ENCODE measurements at places on chromosomes 3 and 15.

- no peak for DNase-seq
These were observed 20.4 kb upstream of the EHD4 start for GRCh38 chr15:41992803-41993190.

DNA sequence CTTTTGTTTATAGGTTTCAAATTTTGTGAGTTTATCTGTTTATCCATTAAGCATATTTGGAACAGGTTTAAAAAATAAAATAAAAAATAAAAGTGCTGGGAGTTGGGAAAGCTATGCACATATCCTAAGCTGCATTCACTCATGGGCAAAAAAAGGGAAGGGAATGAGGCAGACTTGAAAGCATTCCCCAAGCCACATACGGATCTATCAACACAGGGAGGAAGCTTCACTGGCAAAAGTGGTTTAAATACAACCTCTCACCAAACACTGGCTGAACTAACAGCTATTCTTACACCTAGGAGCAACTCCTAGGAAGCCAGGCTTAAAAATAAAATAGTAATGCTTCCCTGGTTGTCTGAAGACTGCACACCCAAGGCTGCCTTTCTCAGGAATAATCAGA is 101.2 kb downstream of the PCCB start:
- DNase-seq, result no peak

DNA sequence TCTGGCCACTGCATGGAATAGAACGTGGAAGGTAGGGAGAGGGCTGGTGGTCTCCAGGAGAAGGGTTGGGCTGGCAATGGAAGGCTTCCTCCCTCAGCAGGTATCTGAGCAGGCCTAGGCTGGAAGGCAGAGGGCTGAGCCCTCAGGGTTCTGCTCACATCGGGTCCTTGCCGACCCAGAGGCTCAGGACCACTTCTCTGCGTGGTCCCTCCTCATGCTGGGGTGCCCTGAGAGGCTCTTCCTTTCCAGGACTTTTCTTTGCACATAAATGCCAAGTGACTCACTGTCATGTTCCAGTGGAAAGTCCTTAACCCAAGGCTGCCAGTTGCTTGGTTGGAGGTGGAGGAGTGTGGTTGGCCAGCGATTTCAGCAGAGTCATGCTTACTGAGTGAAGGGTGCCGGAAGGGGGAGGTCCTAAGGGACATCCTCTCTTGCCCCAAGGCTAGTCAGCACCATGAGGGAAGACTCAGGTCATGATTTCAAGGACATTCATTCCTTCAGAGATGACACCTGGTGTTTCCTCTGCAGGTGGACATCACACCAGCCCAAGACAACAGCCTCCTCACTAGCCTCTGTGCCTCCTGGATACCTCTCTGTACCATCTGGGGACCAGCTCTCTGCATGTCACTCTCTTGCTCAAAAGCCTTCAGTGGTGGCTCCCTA is 8.2 kb downstream of the SLC6A6 start:
- no peak for DNase-seq

- DNase-seq, result no peak
These were observed 57.1 kb downstream of the CLDN1 start for GRCh38 chr3:190265126-190265525.

GRCh38 chr3:158110658-158111018 is 749 bp downstream of the RSRC1 start:
- no peak for DNase-seq

DNA sequence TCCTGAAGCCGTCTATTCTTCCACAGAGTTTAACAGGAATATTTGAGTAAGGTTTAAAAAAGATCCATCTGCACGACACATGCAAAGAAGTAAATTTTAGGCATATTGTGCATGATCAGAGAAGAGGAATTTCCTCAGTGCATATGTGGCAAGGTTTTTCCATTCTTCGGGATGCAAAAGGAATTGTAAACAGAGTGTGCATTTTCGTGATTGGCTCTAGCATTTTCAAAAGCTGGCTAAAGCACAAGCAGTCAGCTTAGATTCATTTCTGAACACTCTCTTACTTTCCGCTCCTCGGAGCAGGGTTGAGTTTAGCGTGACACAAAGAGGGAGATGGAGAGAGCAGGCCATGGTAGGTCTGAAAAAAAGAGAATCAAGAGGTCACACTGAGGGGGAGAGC is 128.2 kb downstream of the ADAMTS9 start:
- no peak for DNase-seq

DNA sequence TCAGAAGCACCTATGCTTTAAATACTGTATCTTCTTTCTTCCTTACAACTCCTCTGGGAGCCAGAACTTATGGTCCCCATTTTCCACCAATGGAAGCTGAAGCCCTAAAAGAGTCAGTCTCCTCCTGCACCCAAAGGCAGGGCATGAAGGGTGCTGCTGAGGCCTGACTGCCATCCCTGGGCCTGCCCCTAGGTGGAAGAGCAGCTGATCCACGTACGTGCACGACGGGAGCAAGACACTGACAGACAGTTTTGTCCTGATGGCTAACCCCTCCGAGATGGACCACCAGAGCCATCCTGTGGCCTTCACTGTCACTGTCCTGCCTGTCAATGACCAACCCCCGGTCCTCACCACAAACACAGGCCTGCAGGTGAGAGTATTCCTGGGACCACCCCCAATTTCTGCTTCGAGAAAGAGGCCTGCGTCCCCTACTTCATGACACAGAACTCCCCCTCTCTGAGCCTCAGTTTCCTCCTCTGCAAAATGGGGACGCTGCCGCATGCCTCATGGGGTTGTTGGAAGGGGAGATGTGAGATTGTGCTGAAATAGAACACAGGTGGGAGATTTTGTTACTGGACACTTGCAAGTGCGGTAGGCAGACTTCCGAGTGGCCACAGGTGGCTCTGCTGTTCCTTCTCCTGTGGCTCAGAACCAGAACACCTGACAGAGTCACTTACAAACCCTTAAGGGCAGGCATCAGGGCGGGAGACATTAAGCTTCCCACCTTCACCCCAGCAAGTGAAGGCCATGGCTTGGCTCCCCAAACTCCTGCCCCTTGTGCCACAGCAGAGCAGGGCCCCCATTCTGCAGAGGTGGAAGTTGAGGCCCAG is 175.4 kb downstream of the TBC1D2B start:
- no peak for DNase-seq

GRCh38 chr3:130892759-130893375 is 1.0 kb upstream of the ATP2C1 start:
- DNase-seq, result peak; percentile 83

GRCh38 chr3:153897025-153897723 is 224.0 kb upstream of the ARHGEF26 start:
- DNase-seq, result no peak

DNA sequence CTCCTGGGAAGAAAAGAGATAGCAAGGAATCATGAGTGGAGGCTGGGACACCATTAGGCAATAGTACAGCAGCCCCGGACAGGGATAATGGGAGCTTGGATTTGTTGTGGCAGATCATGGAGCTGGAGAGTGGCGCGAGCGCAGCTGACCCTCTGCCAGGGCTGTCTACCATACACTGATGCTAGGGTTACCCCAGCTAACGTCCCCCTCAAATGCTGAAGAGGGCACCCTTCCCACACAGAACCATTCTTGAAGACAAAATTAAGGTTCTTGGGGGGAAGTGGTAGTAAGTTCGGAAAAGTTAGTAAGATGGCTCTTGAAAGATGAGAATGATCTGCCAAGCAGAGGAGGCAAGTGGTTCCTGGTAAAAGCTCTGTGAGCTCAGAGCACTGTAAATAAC is 61.1 kb downstream of the ST3GAL6 start:
- no peak for DNase-seq

DNA sequence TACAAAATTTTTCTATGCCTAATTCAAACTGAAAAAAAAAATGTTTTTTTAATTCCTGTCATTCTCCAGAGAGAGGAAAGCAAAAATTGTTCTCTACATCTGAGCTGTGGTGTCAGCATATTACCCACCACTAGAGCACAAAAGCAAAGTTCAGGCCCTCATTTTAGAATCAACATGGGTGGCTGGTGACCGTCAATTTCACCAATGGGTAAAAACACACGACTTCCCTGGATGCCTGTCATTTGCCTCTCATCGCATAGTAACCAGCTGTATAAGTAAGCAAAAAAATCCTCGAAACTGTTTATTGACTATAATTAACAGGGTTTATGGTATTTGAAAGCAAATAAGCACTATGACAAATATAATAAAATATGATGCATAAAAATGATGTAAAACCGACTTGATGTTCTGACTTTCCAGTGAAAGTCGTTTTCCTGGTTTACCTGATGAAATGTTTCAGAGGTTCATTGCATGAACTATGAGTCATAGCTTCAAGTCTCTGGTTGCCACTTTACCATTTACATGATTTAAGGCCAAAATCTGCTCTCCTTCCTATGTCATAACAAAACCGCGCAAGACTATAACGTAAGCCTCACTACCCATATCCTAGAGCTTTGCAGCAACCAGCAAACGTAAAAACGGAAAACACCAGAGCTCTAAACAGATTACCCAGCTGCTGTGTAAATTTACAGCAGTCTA is 60.5 kb downstream of the THBS1 start:
- no peak for DNase-seq

DNA sequence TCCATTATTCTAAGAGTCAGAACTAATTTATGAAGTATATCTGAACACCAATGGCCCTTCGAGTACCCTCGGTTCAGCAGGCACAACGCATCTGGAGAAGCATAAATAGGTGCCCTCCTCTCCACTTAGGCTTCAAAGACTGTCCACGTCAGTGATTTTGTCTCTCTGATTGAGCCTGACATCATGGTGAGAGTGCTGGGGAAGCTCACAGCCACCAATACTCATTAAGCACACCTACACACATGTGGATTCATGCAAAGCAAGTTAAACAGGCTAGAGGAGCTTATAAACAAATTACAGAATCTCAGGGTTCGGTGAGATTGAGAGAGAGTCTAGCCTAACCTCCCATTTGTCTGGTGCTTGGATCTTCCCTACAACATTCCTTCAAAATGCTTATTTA is 3.6 kb downstream of the CLDN1 start:
- DNase-seq, result no peak

GRCh38 chr3:72663429-72663828 is 184.8 kb downstream of the SHQ1 start:
- no peak for DNase-seq

- DNase-seq, result no peak
These were observed 24.3 kb upstream of the DENND4A start for GRCh38 chr15:65816441-65816840.

DNA sequence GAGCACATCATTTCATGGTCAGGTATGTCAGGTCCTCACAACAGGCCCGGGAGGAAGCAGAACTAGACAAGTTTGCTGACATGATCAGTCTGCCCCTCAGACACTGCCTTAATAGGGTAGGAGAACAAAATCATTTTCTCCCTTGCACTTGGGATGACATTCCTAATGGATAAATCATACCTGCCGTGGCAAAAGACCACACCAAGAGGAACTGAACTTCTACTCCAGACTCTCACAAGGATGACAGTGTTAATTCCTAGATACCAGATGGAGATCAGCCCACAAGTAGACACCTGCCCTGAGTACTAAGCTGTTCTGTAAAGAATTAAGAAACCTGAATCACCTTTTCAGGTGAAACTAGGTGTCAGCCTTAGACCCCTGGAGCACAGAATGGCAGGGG is 19.5 kb downstream of the SIAH2 start:
- no peak for DNase-seq

DNA sequence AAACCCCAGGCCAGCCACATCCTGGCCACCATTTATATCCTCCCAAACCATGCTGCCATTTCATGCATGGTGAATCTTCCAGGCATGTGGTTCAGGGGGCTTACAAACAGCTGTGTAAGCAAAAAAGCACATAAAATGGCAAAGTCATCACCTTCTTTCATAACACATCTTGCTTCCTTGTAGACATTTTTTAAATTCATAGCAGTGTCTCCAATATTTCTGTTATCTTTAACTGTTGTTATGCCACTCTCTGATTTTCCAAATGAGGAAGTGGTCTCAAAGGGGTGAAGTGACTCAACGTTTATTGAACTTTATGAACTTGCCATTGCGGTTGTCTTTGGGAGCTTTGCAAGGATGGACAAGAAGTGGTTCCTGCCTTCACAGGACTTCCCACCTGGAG is 264.4 kb downstream of the MEX3B start:
- DNase-seq, result peak; percentile 76

GRCh38 chr3:158842976-158843375 is 41.1 kb downstream of the MFSD1 start:
- no peak for DNase-seq

DNA sequence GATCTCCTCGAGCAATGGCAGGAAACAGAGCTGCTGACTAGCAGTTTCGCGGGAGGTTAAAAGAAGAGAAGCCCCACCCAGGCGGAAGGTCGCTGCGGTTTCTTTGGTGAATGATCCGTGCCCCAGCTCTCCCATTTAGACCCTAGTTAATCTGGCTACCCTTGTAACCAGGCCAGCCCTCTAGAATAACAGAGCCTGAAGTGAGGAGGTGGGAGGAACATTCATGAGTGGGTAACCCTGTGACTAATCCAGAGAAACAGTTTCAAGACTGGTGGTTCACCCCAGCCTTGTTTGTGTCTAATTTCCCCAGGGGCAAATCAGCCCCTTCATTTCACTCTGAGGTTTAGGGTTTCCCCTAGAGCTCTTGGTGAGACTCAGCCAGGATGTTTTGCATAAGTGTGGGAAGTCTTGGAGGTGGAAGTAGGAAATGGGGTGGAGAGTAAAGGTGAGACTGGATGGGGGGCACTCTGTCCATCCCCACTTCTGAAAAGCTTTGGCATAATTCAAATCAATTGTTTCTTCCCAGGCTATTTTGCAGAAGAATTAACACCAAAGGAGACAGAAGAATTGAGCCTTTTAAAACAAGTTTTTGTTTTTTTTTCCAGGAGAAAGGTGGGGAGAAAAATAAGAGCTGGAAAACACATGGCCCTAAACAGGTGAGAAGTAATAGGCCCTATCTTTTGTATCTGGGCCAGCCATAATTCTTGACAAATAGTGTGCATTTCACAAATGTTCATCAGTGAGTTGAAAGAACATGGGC is 303.1 kb downstream of the RPLP1 start:
- no peak for DNase-seq
